ENCODE measurements at places on chromosomes 4 and X.

- no peak for DNase-seq
Measured at GRCh38 chr4:71765821-71766383, 18.0 kb downstream of the GC start.

DNA sequence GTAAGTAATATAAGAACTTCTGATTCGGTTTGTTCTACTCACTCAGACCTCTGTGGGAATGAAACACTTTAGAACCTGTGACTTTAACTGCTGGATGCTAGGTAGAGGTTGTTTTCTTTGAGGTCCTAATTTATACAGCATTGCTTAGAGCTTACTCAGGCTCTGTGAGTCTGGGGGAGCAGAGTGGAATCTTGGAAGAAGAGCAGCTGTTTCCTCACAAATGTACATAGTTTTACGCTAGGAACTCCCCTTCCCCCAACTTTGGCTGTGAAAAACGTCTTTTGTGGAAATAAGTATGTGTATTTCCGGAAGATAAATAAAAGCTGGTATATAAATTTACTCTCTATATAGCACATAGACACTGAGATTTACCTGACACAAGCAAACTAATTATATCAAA lies 141.4 kb downstream of the NAA11 start:
- no peak for DNase-seq

- DNase-seq, result no peak
Measured at GRCh38 chr4:100889898-100890297, 372.1 kb upstream of the EMCN start.

GRCh38 chr4:6644792-6645530 lies 4.5 kb downstream of the MRFAP1 start:
- DNase-seq, result no peak

GRCh38 chr4:72631296-72631695 lies 62.3 kb upstream of the ADAMTS3 start:
- no peak for DNase-seq

- no peak for DNase-seq
Measured at GRCh38 chr4:90118527-90119195, 8.5 kb upstream of the CCSER1 start.

- no peak for DNase-seq
Measured at GRCh38 chrX:140163371-140164159, 198.2 kb upstream of the CXorf66 start.

DNA sequence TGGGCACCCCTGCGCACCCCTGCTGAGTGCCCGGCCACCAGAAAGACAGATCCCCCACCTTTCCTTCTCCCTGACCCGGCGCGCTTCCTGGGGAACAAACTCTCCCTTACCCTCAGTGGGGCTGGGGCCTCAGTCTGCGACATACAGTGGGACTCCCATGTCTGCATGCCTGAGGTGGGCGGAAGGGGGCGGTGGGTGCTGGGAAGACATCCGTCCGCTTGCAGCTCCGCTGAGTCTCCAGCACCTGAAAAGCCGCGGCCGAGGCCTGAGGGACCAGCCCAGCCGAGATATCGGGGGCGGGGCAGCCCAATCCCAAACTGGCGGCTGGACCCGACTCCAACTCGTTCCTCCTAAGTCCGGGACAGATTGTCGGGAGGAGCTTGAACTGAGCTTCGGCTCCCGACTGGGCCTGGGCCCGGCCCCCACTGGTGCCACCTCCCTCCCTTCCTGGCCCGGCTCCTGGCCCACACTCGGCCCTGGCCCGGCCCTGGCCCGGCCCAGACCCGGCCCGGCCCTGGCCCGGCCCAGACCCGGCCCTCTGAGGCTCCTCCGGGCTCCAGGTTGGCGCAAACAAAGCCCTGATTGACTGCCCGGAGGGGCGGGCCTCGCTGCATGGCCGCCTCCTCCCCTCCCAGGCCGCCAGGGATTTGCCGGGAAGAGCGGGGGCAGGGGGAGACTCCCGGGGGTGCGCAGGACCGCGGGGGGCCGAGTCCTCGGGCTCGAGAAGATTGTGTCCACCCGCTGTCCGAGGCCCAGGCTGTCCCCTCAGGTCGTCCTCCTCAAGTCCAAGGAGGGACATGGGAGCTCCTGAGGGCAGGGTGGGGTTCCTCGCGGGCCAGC lies 877 bp upstream of the SLC16A2 start:
- no peak for DNase-seq

- no peak for DNase-seq
Measured at GRCh38 chr4:47972721-47973120, 43.8 kb downstream of the CNGA1 start.

GRCh38 chrX:100376576-100376975 lies 33.5 kb downstream of the PCDH19 start:
- no peak for DNase-seq

GRCh38 chr4:166501941-166502382 lies 628.9 kb downstream of the TLL1 start:
- DNase-seq, result no peak

DNA sequence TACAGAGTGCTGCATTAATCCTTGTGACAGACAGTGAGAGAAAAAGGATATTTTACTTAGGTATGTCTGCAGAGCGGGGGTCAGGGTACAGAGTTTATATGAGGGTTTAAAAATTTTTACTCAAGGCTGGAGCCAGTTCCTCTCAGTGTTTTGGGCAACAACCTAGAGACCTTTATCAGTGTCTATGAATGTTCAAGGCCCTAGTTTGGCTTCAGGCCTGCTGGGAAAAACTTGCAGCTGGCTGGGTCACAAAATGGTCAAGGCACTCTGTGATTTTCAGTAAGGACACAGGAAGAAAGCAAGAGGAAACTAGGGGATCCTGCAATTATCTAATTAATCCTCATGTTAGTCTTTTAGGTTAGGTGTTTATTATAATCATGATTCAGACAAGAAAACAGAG lies 10.8 kb upstream of the C4orf54 start:
- no peak for DNase-seq

- DNase-seq, result peak; percentile 12
Measured at GRCh38 chr4:153790962-153791551, 2.2 kb upstream of the SFRP2 start.

GRCh38 chr4:108148316-108148715 lies 20.4 kb downstream of the LEF1 start:
- no peak for DNase-seq

GRCh38 chr4:86596807-86597206 lies 2.7 kb downstream of the PTPN13 start:
- DNase-seq, result no peak

DNA sequence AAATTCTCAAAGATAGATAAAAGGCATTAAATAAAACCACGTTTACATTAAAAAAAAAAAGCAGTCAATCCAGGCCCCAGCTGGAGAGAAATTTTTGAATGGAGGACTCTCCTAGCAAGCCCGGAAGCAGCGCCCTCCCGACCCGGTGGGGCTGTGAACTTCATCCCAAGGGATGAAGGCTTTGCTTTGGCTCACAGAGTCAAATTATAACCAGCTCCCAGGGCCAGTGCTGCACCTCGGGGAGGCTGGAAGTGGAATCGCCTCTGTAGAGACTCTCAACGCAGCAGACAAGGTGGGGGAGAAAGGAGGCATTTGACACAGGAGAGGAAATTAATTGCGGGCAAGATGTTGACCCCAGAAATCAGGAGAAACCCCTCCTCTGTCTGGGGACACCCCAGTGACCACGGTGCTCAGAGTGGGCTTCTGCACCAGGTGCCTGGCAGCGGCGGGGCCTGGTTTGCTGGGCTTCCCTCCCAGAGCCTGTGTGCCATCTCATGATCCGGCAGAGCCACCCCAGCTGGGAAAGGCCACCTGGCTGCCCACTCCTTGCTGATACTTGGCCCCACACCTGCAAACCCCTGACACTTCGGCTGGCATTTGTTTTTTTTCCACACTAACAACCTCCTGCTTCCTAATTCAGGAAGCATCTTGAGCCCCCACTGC lies 71.7 kb downstream of the ABLIM2 start:
- no peak for DNase-seq

GRCh38 chrX:129461801-129462456 lies 61.4 kb downstream of the SMARCA1 start:
- DNase-seq, result no peak

DNA sequence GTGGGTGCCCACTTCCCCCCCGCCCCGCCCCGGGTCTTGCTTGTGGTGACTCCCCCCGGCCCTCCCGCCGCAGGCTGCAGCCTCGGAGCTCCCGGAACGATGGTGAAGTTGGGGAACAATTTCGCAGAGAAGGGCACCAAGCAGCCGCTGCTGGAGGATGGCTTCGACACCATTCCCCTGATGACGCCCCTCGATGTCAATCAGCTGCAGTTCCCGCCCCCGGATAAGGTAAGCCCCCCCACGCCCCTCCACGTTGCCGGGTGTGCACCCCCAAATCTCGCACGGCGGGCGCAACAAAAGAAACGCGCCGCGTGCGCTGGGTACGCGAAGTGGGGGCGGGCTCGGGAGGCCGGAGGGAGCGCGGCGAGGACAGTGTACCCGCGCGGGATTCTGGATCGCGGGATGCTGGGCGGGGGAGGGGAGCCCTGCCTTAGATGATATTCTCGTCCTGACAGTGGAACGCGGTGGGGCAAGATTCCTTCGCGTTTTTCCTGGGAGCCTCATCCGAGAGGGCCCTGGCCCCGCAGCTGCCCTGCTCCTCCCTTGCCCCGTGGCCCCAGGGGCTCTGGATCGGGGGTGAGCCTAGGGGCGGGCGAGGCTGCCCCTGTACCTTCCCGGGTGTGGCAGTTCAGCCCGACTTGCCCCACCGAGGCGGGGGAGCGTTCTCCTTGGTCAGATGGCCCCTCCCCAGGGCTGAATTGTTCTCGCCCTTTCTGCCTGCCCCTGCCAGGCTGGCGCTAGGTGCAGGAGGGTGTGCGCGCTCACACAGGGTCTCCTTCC lies 819 bp downstream of the NSG1 start:
- peak; percentile 8 for DNase-seq

DNA sequence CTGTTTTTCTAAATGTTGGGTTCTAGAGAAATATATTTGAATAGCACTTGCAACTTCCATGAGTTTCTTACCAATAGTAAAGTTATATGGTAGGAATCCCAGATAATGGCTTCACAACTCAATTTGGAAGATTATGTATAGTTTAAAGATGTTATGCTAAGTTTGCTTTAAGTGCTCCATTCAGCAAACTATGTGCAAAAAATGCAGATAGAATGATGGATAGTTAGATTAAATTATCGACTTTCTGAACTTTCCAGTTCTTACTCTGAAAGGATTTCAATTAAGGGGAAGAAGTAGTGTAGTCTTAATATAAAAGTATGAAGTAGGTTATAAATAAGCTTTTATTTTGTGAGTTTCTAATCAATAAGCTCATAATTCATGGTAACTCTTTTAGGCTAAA lies 60.7 kb upstream of the NFKB1 start:
- no peak for DNase-seq

DNA sequence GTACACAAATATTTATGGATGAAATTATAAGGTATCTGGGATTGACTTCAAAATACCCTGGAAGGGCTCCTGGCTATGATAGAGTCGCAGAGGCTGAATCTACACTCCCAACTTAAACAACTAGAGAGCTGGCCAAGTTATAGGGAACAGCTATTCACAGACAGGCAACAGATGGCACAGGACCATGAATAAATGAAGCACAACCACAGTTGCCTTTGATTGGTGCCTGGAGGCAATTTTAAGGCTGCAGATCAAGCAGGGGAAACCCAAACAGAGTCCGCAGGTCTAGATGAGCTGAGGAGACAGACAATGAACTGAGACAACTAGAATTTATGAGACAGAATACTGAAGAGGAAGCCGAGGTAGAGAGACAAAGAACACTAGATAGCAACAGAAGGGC lies 155.9 kb downstream of the EVC2 start:
- no peak for DNase-seq

Data from CD4-positive, alpha-beta T cell treated with Interleukin-17A for 1 hour (primary cell).